Stimulated activated CD4-positive, alpha-beta T cell treated with anti-CD3 and anti-CD28 coated beads, Interleukin-1b, Interleukin-23, amount 100 ng/mL, for 48 hours (primary cell): ENCODE measurements at places on chromosomes 5 and 9.

DNA sequence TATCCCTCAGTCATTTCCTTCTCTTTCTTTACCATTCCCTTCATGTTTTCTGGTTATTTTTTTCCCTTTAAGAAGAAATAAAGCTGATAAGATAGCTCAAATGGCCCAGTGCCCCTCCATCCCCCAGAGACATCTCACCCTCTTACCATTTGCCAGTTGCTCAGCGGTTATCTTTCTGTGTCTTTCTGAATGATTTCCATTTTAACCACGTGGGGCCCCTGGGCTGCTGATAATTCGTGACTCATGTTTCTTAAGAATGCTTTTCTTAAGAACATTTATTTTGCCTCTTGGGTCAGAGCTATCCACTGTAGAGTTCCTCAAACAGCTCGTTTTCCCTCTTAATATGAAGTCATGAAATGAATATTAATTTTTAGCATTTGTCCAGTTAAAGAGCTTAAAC, 147.8 kb downstream of the MAST4 start:
- peak; percentile 11 for DNase-seq

DNA sequence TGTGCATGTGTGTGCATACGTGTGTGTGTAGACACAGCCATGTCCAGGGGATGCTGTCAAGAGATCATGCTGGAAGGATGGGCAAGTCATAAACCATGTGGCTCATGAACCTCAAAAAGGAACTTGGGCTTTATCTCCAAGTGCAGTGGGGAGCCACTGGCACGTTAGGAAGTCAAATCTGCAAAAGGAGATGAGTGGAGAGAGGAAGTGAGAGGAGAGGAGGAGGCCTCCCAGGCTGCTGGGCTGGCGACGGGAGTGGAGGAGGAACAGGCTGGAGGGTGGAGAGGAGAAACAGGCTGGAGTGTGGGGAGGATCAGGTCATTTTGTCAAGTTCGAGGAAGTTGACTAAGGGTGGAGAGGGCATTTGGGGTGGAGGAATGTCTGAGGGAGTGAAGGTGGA, 29.2 kb upstream of the TIFAB start:
- no peak for DNase-seq

- DNase-seq = no peak
These were observed 466.2 kb downstream of the SPOCK1 start for GRCh38 chr5:137032929-137033328.

DNA sequence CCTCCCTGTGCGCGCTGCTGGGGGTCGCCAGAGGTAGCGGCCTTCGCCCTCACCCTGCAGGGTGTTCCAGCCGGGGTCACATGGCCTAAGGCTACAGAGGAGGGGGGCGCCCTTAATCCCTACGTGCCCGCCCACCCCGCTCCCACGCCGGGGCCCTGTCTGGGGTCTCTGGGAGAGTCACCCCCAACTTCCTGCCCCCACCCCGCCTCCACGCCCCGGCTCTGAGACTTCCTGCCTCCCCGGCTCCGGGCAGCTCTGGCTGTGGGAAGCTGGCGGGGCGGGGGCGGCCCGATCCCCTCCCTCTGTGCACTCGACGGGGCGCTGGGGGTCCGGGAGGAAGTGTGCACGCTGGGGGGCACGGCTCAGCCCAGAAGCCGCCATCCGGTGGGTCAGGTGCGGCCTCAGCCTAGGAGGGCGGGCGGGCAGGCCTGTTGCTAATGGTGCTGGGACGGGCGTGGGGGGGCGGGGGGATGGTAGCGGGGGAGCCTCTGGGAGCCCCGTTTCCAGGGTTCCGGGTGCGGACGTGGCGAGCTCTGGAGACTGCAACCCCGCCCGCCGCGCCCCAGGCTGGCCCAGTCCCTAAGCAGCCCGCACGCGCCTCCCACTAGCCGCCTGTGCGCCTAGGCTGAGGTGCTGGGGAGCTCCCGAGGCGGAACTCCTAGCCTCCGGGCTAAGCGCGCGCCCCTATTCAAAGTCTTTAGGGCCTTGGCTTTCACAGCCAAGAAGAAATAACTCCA, 61.6 kb downstream of the CXXC5 start:
- DNase-seq = no peak

DNA sequence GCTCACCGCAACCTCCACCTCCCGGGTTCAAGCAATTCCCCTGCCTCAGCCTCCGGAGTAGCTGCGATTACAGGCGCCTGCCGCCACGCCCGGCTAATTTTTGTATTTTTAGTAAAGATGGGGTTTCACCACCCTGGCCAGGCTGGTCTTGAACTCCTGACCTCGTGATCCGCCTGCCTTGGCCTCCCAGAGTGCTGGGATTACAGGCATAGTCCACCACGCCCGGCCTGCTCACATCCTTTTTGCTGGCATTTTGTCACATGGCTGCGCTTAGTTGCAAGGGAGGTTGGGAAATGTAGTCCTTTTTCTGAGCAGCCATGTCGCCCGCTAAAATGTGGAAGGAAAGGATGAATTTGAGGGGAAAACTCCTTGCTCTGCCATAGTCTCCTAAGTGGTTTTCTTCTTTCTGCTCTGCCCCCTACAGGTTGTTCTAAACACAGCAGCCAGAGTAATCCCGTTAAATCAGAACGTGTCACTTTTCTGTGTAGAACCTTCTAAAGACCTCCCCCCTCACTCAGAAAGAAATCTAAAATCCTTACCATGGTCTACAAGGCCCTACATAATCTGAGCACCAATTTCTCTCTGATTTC, 57.8 kb upstream of the HSPA9 start:
- DNase-seq = peak; percentile 32

GRCh38 chr9:6880626-6881025, 122.9 kb downstream of the KDM4C start:
- DNase-seq = no peak

GRCh38 chr5:44795496-44795895, 13.3 kb upstream of the MRPS30 start:
- no peak for DNase-seq

DNA sequence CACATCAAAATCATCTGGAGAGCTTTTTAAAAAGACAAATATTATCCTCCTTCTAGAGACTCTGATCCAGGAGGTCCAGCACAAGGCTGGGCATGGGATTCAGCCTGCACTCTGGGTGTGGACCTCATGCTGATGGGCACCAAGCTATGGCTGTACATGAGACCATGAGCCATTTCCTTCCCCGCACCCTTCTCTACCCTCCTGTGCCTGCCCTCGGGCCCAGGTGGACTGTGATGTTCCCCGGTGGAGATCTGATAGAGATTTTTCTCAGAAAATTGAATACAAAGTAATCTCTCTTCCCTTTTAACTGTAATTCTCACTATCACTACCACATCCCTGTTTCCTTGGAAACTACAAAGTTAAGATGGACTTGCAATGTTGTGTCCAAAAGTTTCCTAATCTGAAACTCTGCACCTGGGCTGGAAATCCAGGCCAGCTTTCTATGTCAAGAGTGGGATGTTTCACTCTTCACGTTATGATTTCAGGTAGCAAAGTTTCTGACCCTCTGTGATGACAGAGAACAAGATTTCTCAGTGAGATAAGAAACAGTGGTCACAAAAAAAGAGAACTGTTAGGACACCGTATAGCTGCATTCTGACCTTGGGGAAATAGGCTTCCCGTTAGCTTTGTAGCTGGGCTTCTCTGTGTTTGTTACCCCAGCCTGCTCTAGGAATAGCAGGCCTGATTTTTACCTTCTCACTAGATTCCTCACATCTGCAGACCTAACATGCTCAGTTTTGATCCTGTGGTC, 11.5 kb downstream of the SFXN1 start:
- DNase-seq = no peak

GRCh38 chr5:111668477-111669414, 88.2 kb downstream of the NREP start:
- no peak for DNase-seq

- no peak for DNase-seq
These were observed 140.5 kb upstream of the SLC30A5 start for GRCh38 chr5:68953231-68953874.

GRCh38 chr5:118863345-118863744, 125.0 kb downstream of the DTWD2 start:
- DNase-seq = no peak

- DNase-seq = no peak
These were observed 36.2 kb downstream of the ADAMTSL2 start for GRCh38 chr9:133570691-133571080.

DNA sequence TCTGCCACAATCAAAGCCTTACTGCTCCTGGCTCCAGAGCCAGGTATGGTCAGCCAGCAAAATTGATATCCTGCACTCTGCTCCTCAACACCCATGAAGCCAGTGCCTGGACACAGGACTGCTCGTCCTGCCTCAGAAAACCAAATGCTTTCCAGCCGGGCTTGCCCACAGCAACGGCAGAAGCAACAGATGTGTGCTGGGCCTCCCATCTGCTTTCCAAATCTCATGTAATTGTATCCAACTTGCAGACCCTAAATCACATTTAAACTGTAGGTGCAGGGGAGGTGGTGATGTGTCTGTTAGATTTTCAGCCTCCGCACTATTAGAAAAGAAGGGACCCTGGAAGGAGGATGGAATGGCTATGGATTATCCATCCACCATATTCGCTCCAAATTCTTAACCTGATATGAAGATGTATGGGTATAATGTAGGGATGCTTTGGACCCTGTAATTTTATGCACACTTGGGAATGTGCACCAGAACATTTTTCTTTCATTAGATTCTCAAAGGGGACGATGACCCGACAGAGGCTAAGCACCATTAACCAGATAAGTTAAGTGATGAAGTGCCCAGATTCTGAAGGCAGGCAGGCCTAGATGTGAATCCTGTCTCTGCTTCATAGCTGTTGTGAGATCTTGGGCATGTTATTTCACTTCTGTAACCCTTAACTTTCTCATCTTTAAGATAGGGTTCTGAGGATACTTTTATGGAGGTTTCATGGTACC, 58.2 kb downstream of the EXOSC2 start:
- no peak for DNase-seq

DNA sequence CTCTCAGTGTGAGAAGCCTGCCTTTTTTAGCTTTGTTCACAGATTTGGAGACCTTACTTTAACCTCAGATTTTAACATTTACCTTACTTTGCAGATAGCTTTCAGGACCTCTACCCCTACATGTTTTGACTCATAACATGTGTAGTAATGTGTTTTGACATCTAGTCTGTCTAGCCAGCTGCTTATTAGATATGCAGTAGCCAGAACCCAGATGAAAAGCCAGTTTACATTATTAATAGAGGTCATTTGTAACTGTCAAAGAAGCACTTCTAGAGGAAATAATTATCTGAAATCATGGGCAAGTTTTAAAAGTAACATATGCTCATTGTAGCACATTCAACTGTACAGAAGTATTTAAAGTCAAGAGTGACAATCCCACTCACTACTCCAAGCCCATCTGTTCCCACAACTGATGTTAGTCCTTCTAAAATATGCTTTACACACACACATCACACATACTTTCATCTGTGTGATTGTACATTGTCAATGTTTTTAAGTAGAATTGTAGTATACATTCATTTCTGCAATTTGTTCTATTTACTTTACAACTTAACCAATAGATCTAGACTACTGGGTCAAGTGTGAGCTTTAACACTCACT, 71.8 kb upstream of the NIPAL4 start:
- DNase-seq = no peak

DNA sequence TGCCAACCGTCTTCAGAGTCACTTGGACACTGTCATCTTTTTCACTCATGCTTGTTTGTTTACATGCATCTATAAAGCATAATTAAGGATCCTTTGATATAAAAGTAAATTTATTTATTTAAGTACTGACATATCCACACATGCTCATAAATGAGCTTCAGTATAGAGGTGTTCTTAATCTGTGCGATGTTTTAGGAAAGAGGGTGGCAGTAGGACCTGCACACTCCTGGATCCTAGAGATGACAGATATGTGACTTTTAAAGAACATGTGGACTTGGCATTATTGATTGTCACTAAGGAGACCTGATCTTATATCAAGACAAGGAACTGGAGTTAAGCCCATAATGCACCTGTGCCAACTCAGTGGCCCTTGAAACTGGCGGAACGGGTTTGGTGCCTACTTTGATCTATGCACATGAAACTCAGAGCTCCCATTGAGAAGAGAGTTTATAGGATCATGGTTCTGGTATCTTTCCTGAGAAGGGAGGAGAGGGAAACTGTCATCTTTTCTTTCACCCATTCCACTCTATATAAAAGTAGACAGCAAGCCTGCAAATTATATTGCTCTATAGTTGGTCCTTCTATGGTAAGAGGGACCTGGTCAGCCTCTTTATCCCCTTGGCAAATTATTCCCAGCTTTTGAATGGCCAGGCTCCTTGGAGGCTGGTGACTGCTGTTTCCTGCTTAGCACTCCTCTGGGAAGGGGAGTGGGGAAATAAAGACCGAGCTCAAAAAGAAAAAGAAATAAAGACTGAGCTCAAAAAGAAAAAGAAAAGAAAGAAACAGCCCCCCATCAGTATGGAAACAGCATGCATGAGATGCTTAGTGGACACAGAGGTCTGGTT, 57.8 kb upstream of the LIFR start:
- no peak for DNase-seq

DNA sequence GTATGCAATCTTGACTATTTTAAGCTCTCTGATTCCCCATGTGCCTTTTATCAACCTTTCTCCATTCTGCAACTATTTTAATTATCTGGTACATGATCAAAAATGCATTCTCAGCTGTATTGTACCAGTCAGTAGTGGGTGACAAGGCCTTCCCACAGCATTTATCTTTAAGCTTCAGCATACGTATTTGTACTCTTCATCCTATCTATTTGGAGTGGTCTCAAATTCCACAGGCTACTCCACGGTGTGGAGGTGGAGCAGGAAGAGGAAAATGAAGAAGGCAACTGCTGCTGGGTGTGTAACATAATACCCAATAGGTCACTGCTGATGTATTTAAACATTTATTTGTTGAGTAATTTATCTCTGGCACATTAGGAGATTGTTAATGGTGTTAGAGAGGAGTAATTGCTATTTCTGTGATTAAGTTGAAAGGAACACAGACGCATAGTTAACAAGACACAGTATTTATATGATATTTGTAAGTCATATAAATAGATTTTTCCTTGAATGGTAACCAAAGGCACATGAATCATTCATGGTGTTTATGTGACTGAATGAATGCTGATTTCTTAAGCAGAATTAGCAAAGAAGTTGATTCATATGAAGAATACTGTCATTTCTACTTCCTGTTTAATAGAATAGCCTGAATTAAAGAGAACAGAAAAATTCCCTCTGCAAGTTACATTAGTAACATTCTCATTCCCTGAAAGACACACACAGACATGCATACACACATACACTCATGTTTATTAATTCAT, 153.8 kb upstream of the NR3C1 start:
- no peak for DNase-seq

DNA sequence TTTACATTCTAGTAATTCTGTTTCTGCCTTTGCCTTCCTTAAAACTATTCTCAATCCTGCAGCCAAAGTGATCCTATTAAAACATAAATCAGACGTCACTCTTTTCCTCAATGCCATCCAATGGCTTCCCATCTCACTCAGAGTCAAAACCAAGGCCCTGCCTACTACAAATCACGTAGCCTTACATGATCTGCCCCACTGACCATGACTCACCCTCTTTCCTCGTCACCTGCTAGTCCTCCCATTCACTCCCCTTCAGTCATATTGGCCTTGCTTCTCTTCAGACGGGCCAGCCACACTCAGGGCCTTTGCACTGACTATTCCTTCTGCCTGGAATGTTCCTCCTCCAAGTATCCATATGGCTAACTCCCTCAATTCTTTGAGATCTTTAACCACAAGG, 39.0 kb upstream of the DMXL1 start:
- DNase-seq = peak; percentile 45
